ENCODE measurements at places on chromosomes 3 and 15.

GRCh38 chr15:45112143-45112590, 1.8 kb downstream of the DUOX2 start:
- no peak for DNase-seq

GRCh38 chr3:4904811-4905695, 74.2 kb upstream of the BHLHE40 start:
- no peak for DNase-seq

- no peak for DNase-seq
Observed at GRCh38 chr3:66093981-66094380, 55.3 kb upstream of the MAGI1 start.

DNA sequence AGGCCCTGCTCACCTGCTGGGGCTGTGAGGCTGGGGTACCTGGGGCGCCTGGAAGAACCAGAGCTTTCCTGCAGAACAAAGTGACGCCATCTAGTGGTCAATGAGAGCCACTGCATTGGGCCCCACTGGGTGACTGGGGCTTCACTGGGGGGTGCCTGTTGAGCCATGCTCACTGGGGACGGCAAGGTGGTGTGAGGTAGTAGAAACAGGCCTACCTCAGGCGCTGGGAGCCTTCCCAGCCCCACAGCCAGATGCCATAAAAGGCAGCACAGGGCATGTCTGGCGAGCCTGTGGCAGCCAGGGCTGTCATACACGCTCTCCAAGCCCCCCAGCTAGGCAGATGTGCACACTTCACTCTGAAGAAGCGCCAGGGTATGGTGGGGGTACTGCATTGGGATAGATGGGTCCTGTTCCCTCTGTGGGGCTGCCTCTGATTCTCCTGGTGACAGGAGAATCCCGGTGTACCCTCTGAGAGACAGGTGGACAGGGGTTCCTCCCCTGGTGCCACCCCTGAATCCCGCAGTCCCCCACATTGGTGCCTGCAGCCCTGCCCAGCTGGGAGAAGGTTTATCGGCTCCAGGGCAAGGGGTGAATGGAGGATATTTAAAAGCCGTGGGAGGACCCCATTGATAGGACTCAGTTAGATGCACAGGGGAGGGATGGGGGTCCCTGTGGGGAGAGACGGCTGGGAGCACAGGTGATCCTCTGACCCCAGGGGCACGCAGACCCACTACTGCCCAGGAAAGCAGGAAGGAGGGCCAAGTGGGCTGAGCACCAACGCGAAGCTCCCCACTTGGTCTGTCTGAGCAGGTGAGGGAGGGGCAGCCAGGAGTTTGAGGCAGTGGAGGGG, 178.8 kb downstream of the NSMCE3 start:
- peak; percentile 57 for DNase-seq

DNA sequence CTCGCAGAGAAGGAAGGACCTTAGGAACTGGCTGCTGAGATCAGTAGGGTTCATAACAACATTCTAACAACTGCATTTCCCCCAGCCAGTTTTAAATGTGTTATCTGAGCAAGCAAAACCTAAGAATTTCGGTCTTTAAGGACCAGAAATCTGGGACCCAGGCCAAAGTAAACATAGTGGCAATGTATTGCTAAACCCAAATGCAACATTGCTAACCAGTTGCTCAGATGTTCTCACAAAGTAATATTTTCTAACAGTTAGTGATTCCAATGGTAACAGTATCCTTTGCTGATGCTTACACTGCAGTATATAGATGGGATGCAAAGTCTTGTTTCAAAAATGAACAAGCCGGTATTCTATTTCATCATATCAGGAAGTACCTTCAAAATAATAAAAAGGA, 254.3 kb downstream of the RYR3 start:
- DNase-seq, result no peak

DNA sequence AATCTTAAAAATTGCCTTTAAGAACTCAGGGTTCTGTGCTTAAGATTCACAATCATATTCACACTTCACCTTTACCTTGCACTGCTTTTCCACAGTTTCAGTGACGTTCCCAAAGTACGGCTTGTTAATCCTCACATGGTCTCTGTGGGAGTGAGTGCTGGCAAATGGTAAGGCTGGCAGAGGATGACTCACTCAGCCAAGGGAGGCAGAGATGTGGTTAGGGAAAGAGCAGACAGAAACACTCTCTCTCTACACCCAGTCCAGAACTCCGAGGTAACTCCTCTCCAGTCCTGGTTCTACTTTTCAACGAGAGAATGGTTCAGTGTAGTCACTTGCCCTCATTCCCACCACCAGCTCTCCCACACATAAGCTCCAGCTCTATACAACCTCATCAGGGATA, 33.1 kb downstream of the RASGRP1 start:
- no peak for DNase-seq

DNA sequence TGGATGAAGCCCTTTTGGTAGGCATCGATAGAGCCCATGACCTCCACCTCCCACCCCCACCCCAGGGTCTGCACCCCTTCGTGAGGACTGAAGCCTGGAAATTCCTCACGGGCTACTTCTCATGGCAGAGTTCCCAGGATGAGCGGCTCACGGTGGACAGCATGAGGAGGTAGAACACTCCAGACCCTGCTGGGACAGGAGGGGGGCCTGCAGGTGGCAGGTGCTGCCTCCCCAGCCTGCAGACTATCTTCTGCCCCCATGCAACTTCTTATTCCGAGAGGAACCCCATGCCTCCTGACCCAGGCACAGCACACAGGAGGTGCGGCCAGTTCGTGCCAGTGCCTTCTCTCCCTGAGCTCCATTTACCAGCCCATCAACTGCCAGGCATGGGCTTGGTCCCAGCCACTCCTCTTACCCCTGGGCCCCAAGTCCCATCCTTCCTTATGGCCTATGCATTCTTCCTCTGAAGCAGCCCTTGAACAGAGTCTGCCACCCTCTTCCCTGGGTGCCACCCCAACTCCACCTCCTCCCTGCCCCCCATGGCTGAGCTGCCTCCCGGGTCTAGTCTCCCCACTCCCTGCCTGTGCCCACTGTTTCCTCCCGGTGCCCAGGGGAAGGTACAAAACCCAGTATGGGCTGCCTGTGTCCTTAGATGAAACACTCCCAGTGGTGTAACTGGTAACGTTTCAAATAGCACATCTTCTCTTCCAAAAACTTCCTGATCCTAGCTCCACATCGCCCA, 8.4 kb downstream of the TBC1D21 start:
- DNase-seq, result no peak

GRCh38 chr3:156981005-156981404, 154.9 kb downstream of the LEKR1 start:
- no peak for DNase-seq

- DNase-seq, result no peak
Observed at GRCh38 chr15:97490429-97490828, 470.1 kb upstream of the ARRDC4 start.

- DNase-seq, result no peak
Observed at GRCh38 chr3:196609805-196610515, 29.5 kb upstream of the NRROS start.

GRCh38 chr15:41333026-41333562, 413 bp downstream of the NUSAP1 start:
- DNase-seq, result no peak

DNA sequence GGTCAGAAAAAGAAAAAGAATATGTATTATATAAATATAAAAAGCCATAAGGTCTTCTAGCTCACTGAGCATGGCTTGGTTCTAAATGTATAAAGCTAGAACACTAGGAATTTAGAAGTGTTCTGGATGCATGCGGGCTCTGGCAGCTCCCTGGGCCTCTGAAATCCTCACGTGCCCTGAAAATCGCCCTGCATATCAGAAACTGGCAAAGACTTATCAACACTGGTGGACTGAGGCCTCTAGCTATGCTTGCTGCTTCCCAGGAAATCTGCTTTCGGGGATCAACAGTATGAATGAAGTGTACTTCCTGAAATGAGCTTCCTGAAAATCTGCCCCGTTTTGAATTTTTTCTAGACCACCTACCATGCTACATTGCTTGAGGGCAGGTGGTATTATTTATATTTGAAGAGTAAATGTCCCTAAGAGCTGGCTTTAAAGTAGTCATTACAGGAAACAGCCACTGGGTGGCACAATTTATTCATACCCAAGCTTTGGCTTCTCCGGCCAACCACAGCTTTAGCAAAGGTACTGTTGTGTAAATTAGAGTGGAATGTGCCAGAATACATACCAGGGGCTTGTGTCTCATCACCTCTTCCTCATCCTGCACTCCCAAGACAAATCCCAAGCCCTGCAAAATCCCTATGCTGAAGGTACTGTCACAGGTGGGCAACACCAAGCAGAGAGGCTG, 17.7 kb downstream of the CRTAP start:
- peak; percentile 14 for DNase-seq

GRCh38 chr3:52596658-52597265, 60.4 kb downstream of the UQCC5 start:
- DNase-seq, result no peak

DNA sequence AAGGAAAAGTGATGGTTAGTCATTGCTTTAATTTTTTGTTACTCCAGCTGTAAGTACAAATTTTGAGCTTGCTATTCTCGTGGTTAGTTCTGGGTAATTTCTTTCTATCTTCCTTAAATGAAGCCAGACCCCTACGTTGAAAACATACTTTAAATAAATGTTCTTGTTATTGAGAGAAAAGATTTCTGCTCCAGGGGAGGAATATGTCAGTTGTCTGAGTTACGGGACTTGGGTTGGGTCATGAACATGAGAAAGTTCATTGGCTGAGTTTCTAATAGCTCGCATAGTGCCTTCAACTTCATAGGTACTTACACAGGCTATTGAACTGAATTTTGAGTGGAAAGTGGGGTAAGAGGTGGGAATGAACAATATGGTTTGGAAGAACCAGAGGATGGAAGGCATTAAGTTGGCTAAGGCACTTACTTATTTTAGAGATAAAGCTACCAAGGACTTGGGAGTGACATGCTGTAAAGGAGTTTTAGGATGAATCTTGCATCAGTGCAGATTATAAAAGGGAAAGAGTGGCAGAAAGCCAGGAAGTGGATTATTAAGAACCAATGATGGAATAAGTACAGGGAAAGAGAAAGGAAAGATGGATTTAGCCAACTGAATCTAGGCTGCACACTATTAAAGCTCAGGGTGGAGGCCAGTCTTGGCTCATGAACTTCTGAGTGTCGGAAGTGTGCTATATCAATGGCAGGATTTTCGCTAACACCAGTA, 1.4 kb downstream of the RPSA start:
- no peak for DNase-seq

GRCh38 chr15:65730549-65731172, 61.4 kb downstream of the DENND4A start:
- no peak for DNase-seq

DNA sequence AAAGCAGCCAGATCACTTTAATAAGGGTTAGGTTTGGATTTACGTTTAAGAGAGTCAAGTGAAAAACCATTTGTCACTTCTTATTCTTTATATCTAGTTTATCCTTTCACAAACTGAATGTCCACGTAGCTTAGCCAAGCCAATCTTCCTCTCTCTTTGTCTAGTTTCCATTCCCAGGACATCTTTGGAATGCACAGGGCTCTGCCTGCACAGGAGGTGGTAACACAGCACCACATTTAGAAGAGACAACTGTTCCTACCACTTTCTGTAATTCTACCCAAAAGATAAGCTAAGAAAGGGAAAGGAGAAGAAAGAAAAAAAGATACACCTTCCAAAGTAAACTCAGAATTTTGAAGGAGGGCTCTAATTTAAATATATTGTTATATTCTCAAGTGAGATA, 67.9 kb downstream of the IGSF11 start:
- DNase-seq, result no peak

DNA sequence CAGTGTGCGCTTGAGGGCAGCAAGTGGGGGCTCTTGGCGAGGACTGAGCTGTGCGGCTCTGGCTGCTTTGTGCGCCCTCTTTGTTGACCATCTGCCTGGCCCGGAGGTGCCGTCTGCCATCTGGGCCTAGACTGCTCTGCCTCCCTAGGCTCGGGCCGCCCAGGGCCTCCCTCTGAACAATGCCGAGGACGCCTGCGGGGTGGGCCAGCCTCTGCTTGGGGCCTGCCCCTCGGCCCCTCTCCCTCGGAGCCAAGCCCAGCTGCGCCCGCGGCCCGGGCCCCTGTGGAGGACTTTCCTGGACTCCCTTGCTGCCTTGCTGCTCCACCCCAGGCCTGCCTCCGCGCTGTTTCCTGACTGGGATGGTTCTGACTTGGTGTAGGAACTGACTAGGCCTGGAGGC, 31.9 kb upstream of the SPSB4 start:
- DNase-seq, result no peak

DNA sequence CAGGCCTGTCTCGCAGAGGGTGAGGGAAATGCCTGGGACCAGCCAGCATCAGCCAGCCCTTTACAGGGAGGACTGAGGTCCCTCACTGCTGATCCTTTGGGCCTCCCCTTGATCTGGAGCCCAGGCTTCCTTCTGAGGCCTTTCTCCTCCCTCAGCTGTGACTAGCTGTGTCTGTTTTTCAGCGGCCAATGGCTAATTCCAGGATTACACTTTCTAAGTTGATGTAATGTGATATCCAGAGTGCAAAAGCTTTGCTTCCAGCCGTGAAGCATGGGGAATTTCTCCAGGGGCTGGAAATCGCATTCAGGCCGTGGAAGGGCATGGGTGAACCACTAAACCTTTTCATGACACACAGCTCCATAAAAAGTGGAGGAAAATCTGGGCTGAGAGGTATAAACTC, 157.6 kb downstream of the SHQ1 start:
- DNase-seq, result no peak

DNA sequence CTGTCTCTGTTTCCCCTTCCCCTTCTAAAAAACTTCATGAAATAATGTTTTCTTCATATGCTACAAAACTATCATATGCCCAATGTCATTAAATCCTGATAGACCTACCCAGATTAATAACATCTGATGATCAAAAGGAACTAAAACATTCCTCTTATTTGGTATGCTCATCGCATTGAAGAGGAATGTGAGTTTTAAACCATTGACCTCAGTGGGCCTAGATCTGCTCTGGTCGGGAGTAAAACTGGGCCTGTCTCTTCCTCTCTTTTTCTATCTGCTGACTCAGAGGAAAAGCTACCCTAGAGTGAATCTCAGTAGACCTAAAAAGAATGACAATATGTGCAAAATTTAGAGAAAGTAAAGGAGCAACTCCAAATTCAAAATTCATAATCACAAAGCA, 275.8 kb downstream of the SATB1 start:
- DNase-seq, result no peak

DNA sequence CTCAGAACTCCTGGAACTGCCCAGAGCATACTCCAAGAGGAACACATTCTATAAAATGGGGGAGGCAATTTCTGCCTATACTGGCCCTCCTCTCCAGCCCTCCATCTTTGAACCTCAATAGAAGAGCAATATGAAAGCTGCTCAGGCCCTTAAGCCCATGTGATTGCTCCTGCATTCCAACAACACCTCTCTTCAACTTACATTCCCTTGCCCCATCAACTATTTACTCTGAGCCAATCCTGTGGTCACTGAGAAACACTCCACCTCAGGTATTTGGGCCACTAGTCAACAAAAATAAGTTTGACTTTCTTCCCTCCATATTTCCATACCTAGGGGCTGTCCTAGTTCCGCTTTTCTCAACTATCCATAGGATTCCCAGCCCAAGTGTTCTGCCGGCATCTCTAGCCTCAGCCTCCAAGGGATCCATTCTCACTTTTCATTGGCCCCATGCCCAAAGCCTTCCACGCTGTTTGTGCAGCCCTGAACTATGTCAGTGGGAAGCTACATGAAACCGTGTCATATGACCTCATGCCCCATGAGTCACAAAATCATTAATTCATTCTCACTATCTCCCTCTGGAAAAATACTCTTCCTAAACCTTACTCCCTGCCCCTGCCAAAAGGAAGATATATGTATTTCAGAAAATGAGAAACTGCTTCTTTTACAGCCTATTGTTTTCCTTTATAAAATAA, 61.6 kb downstream of the GJD2 start:
- DNase-seq, result no peak

- DNase-seq, result no peak
Observed at GRCh38 chr3:123993818-123994217, 1.9 kb upstream of the ROPN1 start.

GRCh38 chr3:127351775-127352350, 64.0 kb upstream of the PRR20G start:
- DNase-seq, result no peak

Data from activated naive CD4-positive, alpha-beta T cell treated with Interleukin-2 at 50 U/mL for 16 hours (primary cell).